Stimulated activated CD8-positive, alpha-beta memory T cell treated with anti-CD3 and anti-CD28 coated beads, Interleukin-4, amount 100 ng/mL, for 48 hours (primary cell): ENCODE measurements at places on chromosomes 11 and 22.

DNA sequence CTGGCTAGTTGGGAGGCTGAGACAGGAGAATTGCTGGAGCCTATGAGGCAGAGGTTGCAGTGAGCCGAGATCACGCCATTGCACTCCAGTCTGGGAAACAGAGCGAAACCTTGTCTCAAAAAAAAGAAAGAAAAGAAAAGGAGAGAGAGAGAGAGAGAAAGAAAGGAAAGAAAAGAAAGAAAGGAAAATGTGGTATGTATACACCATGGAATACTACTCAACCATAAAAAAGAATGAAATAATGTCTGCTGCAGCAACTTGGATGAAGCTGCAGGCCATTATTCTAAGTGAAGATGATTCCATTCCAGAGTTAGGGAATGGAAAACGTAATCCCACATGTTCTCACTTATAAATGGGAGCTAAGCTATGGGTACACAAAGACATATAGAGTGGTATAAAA, 30.8 kb downstream of the TTC28 start:
- DNase-seq: no peak

- no peak for DNase-seq
These were observed 59.1 kb upstream of the PRDM11 start for GRCh38 chr11:45087086-45087899.

DNA sequence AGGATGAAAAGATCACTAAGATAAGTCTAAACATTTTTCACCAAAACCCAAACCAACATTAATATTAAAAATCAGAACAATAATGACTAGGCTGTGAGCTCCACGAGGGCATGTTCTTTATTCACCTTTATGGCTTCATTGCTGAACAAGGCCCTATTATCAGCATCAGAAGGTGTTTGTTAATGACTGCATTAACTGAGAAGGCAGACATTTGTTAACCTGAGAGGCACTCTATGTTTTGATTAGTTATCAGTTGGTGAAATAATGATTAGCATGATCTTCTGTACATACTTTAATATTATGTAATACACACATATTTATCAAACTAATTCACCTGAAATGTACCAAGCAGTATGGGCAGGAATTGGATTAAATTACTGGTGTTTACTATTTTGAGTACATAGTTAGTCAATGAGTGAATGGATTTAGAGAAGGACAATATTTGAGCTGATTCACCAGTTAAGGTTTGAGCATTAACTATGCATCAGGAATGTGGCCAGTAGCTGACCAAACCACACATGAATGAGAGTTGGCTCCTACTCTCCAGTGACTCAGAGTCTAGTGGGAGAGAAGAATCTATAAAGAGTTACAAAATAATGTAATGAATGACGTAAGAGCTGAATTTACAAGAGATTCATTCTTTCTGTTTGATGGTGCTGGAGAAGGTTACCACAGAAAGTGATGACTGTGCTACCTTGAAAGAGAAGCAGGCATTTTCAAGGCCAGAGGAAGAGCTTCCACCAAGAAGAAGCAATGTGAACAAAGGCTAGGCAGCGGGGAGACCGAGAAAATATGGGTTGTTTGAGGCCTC, 6.7 kb downstream of the IL18 start:
- DNase-seq: no peak

- DNase-seq: no peak
These were observed 34.6 kb upstream of the CEP126 start for GRCh38 chr11:101880222-101880621.

DNA sequence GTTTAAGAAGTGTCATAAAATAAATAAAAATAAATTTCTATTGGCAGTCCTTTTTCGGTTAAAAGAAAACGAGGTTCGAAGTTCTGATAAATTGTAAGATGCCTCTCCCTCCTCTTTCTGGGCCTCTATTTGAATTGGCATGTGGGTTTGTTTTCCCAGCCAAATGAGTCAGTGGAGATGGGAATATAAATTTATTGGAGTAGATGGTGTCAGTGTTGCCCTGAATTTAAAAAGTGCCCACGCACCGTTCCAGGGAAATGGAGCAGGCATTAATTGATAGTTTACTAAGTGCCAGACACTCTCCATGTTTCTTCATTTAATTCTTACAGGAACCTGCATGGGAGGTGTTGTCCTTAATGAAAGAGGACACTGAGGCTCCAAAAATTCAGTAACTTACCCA, 119.2 kb downstream of the FEZ1 start:
- no peak for DNase-seq

GRCh38 chr11:66006891-66007176, 4.5 kb downstream of the BANF1 start:
- DNase-seq: no peak

GRCh38 chr11:81892770-81893635, 840.7 kb downstream of the FAM181B start:
- no peak for DNase-seq

GRCh38 chr11:28108958-28109357, 770 bp downstream of the METTL15 start:
- DNase-seq: no peak

DNA sequence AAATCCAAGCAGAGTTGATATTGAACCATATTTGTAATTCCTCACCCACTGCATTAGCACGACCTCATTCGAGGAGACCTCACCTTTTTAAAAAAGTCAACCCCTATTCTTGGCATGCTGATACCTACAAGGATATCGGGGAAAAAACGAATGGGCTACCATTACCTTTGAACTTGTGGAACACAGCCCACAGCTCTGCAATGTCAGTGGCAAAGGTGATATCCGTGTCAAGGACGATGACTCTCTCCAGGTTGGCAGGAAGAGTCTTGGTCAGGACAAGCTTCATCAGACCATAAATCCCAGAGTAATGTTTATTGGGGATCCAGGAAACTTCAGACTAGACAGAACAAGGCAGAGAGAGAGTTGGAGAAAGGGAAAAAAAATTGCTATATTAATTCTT, 355.6 kb downstream of the LARGE1 start:
- DNase-seq: no peak

DNA sequence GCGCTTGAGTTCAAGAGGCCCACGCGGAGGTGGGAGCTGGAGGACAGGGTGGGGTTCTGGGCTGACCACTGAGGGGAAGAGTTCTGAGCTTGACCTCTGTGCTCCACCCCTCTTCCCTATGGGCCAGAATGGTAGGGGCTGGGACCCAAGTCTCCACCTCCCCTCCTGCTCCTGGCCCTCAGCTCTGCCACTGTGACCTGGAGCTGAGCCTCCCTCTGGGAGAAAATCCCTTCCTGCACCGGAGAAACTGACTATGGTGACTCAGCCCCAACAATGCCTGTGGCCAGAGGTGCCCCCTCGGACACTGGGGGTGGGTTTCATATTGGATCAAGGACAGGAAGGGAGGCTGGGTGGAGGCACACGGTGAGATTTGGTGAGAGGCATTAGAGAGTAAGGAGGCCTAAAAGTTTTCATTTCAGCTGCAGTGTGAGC, 23.0 kb downstream of the RELT start:
- DNase-seq: no peak

DNA sequence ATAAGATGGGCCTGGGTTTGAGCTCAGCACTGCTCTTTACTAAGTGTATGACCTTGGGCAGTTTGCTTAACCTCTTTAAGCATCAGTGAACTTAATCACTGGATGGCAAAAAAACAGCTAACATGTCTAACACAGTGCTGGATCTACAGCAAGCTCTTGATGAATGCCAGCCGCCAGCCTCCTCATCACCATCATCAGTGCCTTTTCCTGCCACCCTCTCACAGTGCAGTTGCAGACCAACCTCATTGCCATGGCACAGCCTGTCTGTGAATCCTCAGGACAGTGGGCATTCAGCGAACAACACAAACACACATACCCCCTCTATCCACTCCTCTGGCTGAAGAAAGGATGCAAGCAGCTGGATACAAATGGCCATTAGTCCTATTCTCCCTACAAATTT, 133.0 kb downstream of the OPCML start:
- DNase-seq: no peak

- DNase-seq: no peak
These were observed 32.4 kb upstream of the MSANTD2 start for GRCh38 chr11:124832571-124832970.

DNA sequence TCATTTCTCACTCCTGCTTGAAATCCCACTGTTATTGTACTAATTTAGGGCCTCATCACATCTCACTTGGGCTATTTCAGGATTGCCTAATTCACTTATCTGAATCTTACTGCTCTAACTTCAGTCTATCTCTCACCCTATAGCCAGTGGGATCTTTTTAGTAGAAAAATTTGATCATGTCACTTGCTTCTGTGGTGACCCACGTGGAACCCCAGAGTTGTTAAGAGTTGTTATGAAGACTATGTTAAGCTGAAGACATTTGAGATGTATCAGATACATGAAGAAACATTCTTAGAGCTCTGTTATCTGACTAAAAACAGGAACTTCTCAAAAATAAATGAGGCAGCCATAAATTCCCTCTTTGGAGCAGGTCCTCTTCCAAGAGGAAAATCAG, 1375.6 kb upstream of the TENM4 start:
- no peak for DNase-seq

GRCh38 chr11:19201737-19202605, at the start of gene CSRP3:
Gene CSRP3, minus strand, starts transcription at chr11:19201983. Its CDS starts 9,535 bp downstream, at chr11:19192448.
- no peak for DNase-seq

GRCh38 chr11:121487191-121487590, 34.4 kb upstream of the SORL1-AS1 start:
- no peak for DNase-seq

GRCh38 chr11:93849751-93850593, 446 bp downstream of the VSTM5 start:
- DNase-seq: no peak

DNA sequence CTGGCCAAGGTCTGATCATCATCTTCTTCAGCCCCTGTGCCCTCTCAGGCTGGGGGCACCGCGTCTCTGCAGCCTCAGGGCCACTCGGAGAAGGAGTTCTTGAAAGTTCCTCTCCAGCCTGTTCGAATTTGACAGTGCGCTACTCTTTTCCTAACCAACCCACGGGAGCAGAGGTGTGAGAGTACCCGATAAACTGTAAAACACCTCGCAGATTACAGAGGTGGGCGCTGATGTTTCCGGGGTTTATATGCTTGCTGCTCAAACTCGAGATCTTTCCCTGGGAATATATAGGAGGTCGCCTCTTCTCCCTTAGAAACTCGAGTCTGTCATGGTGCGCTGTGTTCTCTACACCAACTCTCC, 515 bp downstream of the CTR9 start:
- DNase-seq: no peak

- no peak for DNase-seq
These were observed 160.6 kb upstream of the BDNF start for GRCh38 chr11:27860811-27861210.

- DNase-seq: peak; percentile 63
These were observed 37.1 kb downstream of the MCM5 start for GRCh38 chr22:35437049-35437448.

DNA sequence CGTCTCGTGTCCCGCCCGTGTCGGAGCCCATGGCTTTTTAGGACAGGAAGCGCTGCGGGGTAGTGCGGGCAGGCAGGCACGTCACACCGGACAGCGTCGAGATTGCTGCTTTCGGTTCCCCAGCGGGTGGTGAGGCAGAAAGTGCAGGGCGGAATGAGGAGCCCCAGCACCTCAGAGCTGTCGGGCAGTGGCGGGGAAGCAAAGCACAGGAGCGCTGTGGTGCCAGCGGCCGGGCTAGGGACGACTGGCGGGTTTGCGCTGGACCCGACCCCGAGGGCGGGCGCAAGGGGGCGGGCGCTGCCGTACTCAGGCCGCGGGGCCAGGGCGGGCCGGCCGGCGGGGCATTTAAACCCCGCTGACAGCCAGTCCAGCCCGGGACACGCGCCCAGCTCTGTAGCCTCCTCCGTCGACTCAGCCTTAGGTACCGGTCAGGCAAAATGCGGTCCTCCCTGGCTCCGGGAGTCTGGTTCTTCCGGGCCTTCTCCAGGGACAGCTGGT, at the start of gene SLC37A2:
TSS of gene SLC37A2 (plus strand) at position 375 of the 498 bp plus-strand sequence. CDS start at position 438, 63 bp downstream.
- peak; percentile 69 for DNase-seq

DNA sequence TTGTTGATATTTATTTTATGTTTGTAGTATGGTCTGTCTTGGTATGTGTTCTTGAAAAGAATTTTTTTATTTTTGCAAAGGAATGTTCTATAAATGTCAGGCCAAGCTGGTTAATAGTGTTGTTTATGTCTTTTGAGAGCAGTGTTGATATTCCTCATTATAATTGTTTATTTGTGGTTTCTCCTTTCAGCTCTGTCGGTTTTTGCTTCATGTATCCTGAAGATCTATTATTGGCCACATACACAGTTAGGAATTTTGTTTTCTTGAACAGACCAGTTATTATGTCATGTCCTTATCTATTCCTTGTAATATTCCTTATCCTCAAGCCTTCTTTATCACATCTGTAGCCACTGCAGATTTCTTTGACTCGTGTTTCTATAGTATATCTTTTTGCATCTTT, 56.5 kb downstream of the PDHX start:
- no peak for DNase-seq

DNA sequence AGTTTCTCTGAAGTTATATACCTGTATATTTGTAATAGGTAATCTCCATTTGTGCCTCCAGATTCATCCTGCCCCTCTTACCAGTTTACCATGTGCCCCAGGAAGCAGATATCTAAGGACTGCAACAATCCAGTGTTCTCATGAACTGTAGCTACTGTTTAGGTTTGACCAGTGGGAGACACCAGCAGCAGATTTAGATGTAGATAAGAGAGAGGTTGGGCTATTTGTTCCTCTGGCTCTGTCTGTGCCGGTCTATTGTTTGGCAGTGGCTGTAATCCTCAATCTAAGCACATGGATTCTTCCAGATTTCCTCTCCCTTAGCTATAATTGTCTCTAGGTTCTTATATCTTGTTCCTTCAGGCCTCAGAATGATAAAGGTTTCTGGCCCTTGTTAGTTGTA, 88.4 kb downstream of the ANO3 start:
- no peak for DNase-seq

GRCh38 chr11:119641983-119642745, 86.8 kb downstream of the NECTIN1 start:
- peak; percentile 43 for DNase-seq
